K562 (cell line): ENCODE measurements at places on chromosomes 13 and 19. TPM values are rescaled to one million over a fixed set of nuclear protein-coding genes. Genes with fewer than 3 reads are reported as not detected.

GRCh38 chr19:31413353-31413752 is 64.1 kb upstream of the TSHZ3 start:
- no peak for DNase-seq
- no peak overlapping the region for H3K27ac ChIP-seq
- H3K36me3 ChIP-seq: no peaks in the 10 kb centered on the region
- no peak overlapping the region for H3K4me3 ChIP-seq
- no peaks in the 10 kb centered on the region for H3K4me1 ChIP-seq

DNA sequence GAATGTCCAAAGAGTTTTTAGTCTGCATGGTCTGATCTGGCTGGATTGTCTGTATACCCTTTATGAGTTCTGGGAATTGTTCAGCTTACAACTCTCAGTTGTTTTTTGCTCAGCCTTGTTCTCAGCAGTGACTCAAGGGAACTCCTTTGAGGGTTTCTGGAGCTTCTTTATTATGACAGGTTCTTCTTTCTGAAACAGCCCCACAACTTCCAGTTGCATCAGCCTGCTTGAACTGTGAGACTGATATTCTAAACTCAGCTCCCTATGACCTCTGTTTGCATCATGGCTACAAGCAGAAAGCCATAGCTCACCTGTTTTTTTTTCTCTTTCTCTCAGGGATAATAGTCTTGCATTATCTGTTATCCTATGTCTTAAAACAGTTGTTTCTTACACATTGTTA is 85.0 kb downstream of the TDRD3 start:
- H3K4me3 ChIP-seq: no peak overlapping the region
- no peaks in the 10 kb centered on the region for H3K27me3 ChIP-seq
- no peak for DNase-seq
- H3K36me3 ChIP-seq: peaks cover 3% of the 10 kb centered on the region; the same call in 1 of the 3 replicates

Gene CNN1
- 5.8 and 6.1 TPM in 2 replicates for total RNA-seq

Gene ITGBL1
- total RNA-seq: 0.20 and 0.33 TPM in 2 replicates
